ENCODE measurements at places on chromosomes 2 and 18.

DNA sequence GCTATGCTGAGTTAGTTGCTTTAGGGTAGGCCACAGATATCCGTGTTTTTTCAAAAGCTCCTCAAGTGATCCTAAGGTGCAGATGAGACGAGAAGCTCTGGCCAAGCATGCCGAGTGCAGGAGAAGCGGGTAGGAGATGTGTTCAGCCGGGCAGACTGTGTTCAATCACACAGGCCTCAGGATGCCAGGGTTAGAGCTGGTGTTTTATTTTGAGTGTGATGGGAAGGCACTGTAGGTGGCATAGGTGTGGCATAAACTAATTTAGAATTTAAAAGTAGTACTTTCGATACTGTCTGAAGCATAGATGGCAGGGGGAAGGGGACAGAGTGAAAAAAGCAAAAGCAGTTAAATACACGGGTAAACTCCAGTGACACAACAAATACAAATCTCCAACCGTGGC, 30.9 kb downstream of the DPP4 start:
- H3K27ac ChIP-seq = no peak overlapping the region
- H3K4me1 ChIP-seq = no peaks in the 10 kb centered on the region
- H3K36me3 ChIP-seq = no peaks in the 10 kb centered on the region
- DNase-seq = no peak

GRCh38 chr2:105336786-105337121, 586 bp upstream of the C2orf49 start:
- no peak for DNase-seq
- peaks cover 2% of the 10 kb centered on the region for H3K36me3 ChIP-seq
- no peaks in the 10 kb centered on the region for H3K27me3 ChIP-seq

DNA sequence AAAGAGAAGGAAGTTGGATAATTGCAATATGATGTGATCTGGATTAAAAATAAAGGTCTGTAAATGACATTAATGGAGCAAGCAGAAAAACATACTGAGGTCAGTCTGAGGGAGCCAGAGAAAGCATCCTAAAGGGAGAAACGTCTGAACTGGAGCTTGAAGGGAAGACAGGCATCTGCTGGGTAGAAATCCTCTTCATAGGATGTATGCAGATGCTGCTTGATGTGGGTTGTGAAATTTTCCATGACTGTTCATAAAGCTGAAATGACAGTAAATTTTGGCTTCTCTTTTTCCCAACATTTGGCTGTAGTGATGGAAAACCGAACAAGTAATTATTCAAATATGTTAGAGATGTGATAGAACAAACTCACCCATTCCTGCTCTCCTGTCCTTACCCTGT, 287.6 kb downstream of the CAMKMT start:
- H3K4me1 ChIP-seq = peaks cover 6% of the 10 kb centered on the region
- H3K27ac ChIP-seq = no peak overlapping the region
- H3K4me3 ChIP-seq = no peak overlapping the region
- DNase-seq = no peak

- no peaks in the 10 kb centered on the region for H3K36me3 ChIP-seq
- no peak overlapping the region for H3K27ac ChIP-seq
- H3K27me3 ChIP-seq = no peaks in the 10 kb centered on the region
- DNase-seq = no peak
- no peak overlapping the region for H3K4me3 ChIP-seq
Observed at GRCh38 chr18:66638856-66639629, 35.2 kb upstream of the CDH19 start.

- no peaks in the 10 kb centered on the region for H3K36me3 ChIP-seq
- no peak overlapping the region for H3K4me3 ChIP-seq
- H3K4me1 ChIP-seq = no peaks in the 10 kb centered on the region
- H3K27me3 ChIP-seq = no peaks in the 10 kb centered on the region
- no peak overlapping the region for H3K27ac ChIP-seq
- no peak for DNase-seq
Observed at GRCh38 chr2:113021312-113021711, 16.1 kb downstream of the IL36A start.

- no peak overlapping the region for H3K4me3 ChIP-seq
- H3K27ac ChIP-seq = no peak overlapping the region
- DNase-seq = no peak
- no peaks in the 10 kb centered on the region for H3K4me1 ChIP-seq
- no peaks in the 10 kb centered on the region for H3K36me3 ChIP-seq
Observed at GRCh38 chr2:185202945-185203528, 535.6 kb upstream of the FSIP2 start.

- H3K27ac ChIP-seq = no peak overlapping the region
- H3K27me3 ChIP-seq = no peaks in the 10 kb centered on the region
- DNase-seq = no peak
- no peaks in the 10 kb centered on the region for H3K36me3 ChIP-seq
- no peaks in the 10 kb centered on the region for H3K4me1 ChIP-seq
- H3K4me3 ChIP-seq = no peak overlapping the region
Observed at GRCh38 chr2:168534926-168535325, 78.9 kb downstream of the CERS6 start.

GRCh38 chr2:203951366-203951902, 14.9 kb downstream of the ICOS start:
- H3K27me3 ChIP-seq = no peaks in the 10 kb centered on the region
- no peak for DNase-seq
- no peaks in the 10 kb centered on the region for H3K4me1 ChIP-seq
- H3K4me3 ChIP-seq = no peak overlapping the region

DNA sequence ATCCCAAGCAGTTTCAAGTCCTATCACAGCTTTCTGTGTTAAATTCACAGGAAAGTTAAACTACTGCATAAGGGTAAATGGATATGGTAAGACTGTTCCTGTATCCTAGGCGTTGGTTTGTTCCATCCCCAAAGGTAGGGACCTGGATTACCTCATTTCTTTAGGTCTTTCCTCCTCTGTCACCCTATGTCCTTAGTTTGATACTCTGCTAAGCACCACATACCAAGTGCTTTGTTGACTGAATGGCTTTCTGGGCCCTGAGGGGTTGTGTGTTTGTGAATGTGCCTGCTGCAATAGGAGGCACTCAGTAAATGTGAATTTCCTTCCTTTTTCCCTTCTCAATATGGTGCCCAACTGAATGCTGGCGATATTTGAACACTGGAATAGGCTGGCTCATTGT, 7.8 kb downstream of the NOSTRIN start:
- H3K36me3 ChIP-seq = no peaks in the 10 kb centered on the region
- H3K27me3 ChIP-seq = no peaks in the 10 kb centered on the region
- H3K4me3 ChIP-seq = no peak overlapping the region
- no peaks in the 10 kb centered on the region for H3K4me1 ChIP-seq
- DNase-seq = no peak

DNA sequence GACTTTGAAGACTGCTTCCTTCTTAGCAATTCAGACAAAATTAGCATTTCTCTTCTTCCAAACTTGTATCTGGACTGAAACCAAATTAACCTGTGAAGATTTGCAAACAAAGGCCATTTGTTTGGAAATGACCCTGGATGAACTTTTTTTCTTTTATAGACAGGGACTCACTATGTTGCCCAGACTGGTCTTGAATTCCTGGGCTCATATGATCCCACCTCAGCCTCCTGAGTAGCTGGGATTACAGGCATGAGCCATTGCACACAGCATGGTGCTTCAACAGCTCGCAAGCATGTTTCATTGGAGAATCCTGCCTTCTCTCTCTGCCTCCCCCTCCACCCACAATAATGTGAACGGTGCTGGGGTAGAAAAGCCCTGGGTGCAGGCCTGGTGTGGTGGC, 170.2 kb downstream of the ARL4C start:
- H3K36me3 ChIP-seq = no peaks in the 10 kb centered on the region
- no peak overlapping the region for H3K27ac ChIP-seq
- no peaks in the 10 kb centered on the region for H3K27me3 ChIP-seq
- no peak overlapping the region for H3K4me3 ChIP-seq
- no peak for DNase-seq
- no peaks in the 10 kb centered on the region for H3K4me1 ChIP-seq

DNA sequence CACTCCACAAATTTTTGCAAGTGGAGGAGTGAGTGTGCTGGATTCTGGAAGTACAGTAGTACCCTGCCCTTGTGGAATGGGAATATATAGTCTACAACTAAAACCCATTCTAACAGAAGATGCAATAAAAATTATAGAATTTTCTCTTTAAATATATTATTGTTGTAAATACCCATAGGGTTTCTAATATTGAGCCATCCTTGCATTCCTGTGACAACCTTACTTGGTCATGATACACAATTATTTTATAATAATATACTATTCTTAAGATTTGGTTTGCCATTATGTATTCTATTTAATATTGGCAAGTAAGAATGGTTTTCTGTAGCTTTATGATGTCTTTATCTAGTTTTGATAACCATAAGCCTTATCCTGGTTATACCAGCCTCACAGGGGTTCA, 52.2 kb downstream of the EML6 start:
- H3K27me3 ChIP-seq = no peaks in the 10 kb centered on the region
- H3K36me3 ChIP-seq = no peaks in the 10 kb centered on the region
- H3K4me1 ChIP-seq = no peaks in the 10 kb centered on the region
- DNase-seq = no peak
- no peak overlapping the region for H3K4me3 ChIP-seq
- H3K27ac ChIP-seq = no peak overlapping the region

DNA sequence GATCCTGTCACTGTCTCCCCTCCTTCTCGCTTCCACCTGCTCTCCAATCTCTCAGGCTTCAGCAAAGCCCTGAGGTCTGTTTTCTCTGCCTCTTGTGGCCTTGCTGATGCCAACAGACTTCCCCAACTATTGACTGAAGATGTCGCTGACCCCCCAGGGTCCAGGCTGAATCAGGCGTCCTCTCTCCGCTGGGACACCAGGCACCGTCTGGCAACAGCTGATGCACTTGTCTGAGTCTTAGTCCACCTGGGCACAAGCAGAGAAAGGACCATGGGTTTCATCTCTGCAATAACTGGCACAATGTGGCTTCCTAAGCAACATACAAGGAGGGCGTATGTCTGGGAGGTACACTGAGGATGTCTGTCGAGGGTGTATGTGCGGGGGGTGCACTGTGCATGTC, 248.7 kb upstream of the MYT1L start:
- H3K4me3 ChIP-seq = no peak overlapping the region
- no peaks in the 10 kb centered on the region for H3K27me3 ChIP-seq
- no peaks in the 10 kb centered on the region for H3K36me3 ChIP-seq
- no peak for DNase-seq
- H3K4me1 ChIP-seq = no peaks in the 10 kb centered on the region

GRCh38 chr2:240146141-240146561, 5.7 kb upstream of the OTOS start:
- no peaks in the 10 kb centered on the region for H3K36me3 ChIP-seq
- H3K4me1 ChIP-seq = peaks cover 3% of the 10 kb centered on the region
- no peak overlapping the region for H3K27ac ChIP-seq
- no peaks in the 10 kb centered on the region for H3K27me3 ChIP-seq
- DNase-seq = no peak

- H3K27me3 ChIP-seq = no peaks in the 10 kb centered on the region
- no peak for DNase-seq
- peaks cover 6% of the 10 kb centered on the region for H3K4me1 ChIP-seq
- H3K36me3 ChIP-seq = no peaks in the 10 kb centered on the region
- H3K27ac ChIP-seq = no peak overlapping the region
- no peak overlapping the region for H3K4me3 ChIP-seq
Observed at GRCh38 chr2:48207201-48207641, 300.9 kb upstream of the FBXO11 start.

DNA sequence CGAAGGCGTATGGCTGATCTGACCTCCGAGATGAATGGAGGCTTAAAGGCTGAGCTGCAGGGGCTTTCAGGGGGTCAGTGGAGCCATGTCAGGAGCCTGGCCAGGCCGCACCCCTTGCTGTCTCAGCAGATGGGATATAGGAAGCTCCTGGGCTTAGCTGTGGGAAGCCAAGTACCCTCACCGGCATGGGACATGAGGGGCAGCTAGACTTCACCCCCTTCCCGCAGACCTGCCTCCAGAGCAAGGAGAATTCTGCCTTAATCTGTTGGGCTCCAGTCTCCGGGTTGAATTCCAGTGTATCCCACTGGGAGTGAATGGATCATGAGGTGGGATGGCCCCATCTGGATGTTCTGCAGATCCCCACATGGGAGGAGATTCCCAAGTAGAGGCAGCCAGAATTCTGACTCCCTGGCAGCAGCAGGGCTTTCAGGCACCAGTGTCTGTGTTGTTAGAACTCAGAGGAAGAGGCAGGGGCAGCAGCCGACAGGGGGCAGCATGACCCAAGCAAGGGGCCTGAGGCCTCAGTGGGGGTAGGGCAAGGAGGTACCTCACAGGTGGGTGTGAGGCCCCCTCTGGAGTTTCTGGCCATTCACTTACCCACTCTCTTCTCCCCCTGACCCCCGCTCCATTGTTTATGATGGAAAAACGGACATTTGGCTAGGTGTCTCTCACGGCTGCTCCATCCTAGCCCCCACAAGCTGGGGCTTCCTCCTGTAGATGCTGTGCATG, 19.1 kb downstream of the CAPG start:
- no peak overlapping the region for H3K4me3 ChIP-seq
- no peaks in the 10 kb centered on the region for H3K27me3 ChIP-seq
- no peak for DNase-seq
- no peaks in the 10 kb centered on the region for H3K4me1 ChIP-seq
- 0 out of 2 replicates have a peak, but pooled peaks cover 4% of the 10 kb centered on the region for H3K36me3 ChIP-seq
- no peak overlapping the region for H3K27ac ChIP-seq

DNA sequence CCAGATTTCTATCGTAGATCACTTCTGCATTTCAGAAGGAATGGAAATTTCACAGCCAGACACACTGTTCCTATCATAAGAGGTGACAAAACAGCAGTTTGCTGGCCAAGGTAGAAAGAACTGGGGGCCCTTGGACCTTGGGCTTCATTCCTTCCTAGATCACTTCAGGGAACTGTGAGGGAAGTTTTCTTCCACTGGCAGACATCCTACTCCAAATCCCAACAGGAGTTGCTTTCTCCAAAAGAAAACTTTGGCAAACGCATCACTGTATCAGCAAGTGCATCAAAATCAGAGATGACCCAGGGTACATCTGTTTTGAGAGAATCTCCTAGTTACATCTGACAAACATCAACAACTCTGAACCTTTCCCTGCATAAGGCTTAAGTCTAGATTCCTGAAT, 348.4 kb upstream of the KLHL29 start:
- no peak overlapping the region for H3K27ac ChIP-seq
- H3K27me3 ChIP-seq = no peaks in the 10 kb centered on the region
- no peak overlapping the region for H3K4me3 ChIP-seq
- no peak for DNase-seq
- no peaks in the 10 kb centered on the region for H3K36me3 ChIP-seq

GRCh38 chr18:52451851-52452250, 111.9 kb downstream of the DCC start:
- no peaks in the 10 kb centered on the region for H3K4me1 ChIP-seq
- H3K36me3 ChIP-seq = no peaks in the 10 kb centered on the region
- H3K4me3 ChIP-seq = no peak overlapping the region
- DNase-seq = no peak
- no peak overlapping the region for H3K27ac ChIP-seq
- H3K27me3 ChIP-seq = no peaks in the 10 kb centered on the region

DNA sequence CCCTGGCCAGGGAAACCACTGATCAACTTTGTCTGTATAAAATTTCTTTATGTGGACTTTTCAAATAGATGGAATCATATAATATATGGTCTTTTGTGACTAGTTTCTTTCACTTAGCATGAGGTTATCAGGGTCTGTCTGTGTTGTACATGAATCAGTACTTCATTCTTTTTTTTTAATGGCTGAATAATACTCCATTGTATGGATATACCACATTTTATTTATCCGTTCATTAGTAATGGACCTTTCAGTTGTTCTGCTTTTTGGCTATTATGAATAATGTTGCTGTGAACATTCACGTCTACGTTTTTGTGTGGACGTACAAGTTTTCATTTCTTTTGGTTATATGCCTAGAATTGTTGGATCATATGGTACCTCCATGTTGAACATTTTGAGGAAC, 69.1 kb upstream of the GAREM2 start:
- H3K4me1 ChIP-seq = no peaks in the 10 kb centered on the region
- no peaks in the 10 kb centered on the region for H3K27me3 ChIP-seq
- no peaks in the 10 kb centered on the region for H3K36me3 ChIP-seq
- DNase-seq = no peak
- H3K27ac ChIP-seq = no peak overlapping the region
- no peak overlapping the region for H3K4me3 ChIP-seq
